ENCODE measurements at places on chromosomes 16 and 17.

DNA sequence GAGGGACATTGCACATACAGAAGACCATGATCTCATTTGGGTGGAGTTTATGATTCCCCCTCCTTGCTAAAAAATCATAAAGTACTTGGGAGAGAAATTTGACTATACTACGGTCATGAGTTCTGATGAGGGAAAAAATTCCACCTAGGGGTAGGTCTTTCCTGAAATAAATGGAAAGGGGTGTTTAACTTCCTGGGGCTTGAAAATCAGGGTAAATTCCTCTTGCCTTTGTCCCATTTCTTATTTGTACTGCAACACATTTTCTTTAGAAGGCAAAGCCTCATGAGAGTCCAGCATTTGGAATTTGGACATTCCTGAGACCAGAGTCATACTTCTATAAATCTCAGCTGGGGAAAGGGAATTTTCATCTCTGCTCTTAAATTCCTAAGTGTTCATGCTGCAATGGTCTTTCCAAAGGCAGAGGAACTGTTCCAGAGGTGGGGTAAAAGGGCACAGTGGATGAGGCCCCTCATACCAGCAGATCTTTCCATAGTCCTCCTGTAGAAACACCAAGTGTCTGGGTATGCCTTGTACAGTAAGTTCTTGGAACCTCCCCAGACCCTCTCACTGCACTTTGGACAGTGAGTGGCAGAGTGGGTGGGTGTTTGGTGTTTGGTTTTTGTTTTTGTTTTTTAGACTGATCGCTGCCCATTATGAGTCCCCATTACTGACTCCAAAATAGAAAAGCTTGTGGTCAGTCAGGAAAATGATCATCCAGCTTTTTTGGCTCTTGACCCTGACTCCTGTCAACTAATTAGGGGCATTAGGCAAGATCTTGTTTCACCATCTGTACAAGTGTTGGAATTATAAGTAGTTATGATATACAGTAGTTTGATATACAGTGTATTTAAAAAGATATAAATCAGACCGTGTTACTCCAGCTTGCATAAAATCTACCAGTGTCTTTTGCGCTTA lies 6.0 kb downstream of the LYRM1 start:
- DNase-seq, result no peak

GRCh38 chr16:6964679-6965078 lies 368.0 kb upstream of the RBFOX1 start:
- no peak for DNase-seq

GRCh38 chr16:14562691-14563491 lies 67.2 kb downstream of the PARN start:
- no peak for DNase-seq

DNA sequence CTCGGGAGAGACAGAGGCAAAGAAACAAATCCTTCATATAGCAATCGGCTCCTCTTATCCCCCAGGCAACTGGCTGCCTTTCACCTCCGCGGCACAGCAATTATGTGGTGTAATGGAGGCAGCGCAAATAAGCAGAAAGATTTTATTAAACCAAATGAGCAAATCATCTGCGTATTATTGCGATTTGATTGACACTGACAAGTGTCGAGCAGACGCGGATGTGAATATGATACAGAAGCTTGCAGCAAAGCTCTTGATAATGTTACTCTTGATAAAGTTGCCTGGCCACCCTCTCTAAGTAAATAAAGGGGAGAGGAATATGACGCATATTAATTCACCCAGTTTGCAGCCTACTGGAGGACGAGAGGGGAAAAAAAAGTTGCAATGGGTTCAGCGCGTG lies 26.5 kb upstream of the AKTIP start:
- no peak for DNase-seq

- no peak for DNase-seq
These were observed 92.2 kb upstream of the CIBAR2 start for GRCh38 chr16:85204242-85205010.

GRCh38 chr17:66549311-66549704 lies 246.9 kb downstream of the PRKCA start:
- no peak for DNase-seq

- DNase-seq, result no peak
These were observed 52.5 kb upstream of the WSB1 start for GRCh38 chr17:27241346-27241946.

DNA sequence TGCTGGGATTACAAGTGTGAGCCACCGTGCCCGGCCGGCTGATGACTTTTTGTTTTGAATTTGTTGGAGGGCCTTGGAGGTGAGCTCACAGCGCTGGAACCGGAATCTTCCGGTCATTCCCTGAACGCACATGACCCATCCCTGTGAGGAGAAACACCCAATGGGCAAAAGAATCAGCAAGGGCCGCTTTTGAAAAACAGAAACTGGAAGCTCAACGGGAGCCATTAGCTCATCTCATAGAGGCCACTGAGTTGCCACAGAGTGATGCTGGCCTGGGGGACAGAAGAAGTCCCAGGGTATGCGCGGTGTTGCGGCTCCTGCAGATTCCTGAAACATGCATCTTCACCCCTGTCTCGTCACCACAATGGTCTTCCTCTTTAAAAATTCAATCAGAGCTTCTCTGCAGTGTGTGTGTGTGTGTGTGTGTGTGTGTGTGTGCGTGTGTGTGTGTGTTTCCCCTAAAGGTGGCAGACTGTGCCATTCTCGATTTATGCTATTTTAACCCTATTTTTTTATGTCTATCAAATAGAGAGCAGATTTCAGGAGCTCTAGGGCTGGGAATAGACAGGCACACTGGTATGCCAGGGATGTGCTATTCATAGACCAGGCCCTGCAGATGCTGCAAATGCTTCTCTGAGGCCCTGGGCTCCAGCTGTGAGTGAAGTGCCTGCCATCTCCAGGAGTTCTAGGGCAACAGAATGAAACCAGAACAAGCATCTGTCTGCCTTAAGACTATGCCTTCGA lies 68.3 kb downstream of the MARCHF10 start:
- no peak for DNase-seq

GRCh38 chr16:87527055-87527724 lies 34.4 kb upstream of the ZCCHC14 start:
- no peak for DNase-seq

DNA sequence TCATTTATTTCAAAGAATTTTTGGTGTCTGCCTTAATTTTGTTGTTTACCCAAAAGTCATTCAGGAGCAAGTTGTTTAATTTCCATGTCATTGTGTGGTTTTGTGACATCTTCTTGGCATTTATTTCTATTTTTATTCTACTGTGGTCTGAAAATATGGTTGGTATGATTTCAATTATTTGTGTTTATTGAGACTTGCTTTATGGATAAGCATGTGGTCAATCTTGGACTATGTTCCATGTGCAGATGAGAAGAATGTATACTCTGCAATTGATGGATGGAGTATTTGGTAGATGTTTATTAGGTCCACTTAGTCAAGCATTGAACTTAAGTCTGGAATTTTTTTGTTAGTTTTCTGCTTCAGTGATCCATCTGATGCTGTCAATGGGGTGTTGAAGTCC lies 383.0 kb downstream of the PMP22 start:
- no peak for DNase-seq

DNA sequence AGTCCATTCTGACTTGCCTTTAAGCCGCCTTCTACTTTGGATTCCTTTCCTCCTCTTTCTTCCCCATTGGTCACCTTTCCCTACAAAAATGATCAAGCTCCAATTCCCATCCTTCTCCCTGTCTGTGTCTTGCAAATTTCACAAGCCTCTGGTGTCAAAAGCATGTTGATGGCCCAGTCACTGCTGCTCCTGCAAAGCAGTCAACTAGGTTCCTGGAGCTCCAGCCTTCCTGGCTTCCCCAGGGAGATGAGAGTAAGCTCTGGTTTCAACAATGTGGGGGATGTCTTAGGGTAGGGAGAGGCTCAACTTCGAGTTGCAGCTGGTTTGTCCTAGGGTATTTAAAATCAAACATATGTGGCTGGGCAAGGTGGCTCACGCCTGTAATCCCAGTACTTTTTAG lies 36.1 kb upstream of the HELZ start:
- DNase-seq, result no peak

DNA sequence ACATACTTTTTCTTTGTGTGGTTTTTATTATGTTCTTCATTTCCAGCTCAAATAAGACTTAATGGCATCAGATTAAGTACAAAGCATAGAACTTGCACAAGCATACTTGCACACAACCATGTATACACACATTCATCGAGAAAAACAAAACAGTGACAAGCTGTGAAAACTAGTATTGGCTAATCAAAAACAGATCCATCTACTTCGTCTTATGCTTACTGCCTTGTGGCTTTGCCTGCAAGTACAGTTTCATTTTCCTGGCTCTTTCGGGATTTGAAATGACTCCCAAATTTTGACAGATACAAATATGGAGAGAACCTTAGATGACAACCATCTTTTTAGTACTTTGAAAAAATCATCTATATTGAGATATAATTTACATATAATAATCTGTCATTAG lies 338.3 kb downstream of the BCAS3 start:
- no peak for DNase-seq

DNA sequence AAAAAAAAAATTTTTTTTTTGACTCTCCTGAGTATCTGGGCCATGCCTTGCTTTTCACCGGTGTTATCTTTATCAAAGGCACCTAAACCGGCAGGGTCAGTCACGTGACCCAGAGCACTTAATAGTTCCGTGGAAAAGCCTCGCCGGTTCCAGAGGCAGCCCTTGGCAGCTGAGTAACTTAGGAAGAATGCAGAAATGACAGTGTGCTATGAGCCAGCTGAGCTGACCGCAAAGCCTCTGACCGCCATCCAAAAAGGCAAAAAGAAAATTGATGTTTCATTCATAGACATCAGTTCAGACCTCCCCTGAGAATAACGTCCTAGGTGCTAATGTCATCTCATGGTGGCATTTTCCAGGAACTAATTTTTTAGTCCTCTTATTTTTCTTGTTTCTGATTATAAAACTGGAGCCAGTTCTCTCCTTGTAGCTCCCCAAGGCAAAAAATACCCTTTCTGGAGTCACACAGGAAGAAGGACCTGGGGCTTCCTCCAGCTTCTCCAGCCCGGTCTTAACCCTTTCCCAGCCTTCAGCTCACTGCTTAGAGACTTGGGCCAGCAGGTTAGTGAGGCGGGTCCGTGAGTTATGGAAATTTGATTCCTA lies 122.6 kb downstream of the SOCS1 start:
- DNase-seq, result no peak

GRCh38 chr17:64978138-64978537 lies 58.9 kb upstream of the LRRC37A3 start:
- DNase-seq, result no peak

- no peak for DNase-seq
These were observed 92.1 kb upstream of the GSE1 start for GRCh38 chr16:85520853-85521521.

GRCh38 chr17:44023545-44024270 lies 8.9 kb upstream of the TMEM101 start:
- no peak for DNase-seq

- no peak for DNase-seq
These were observed 6.4 kb downstream of the ATP1B2 start for GRCh38 chr17:7656958-7657609.

GRCh38 chr16:79691007-79691406 lies 90.5 kb upstream of the MAF start:
- DNase-seq, result no peak

GRCh38 chr16:28187595-28188004 lies 24.2 kb downstream of the XPO6 start:
- no peak for DNase-seq

- DNase-seq, result no peak
These were observed 255.6 kb upstream of the SDK2 start for GRCh38 chr17:73899839-73900238.

DNA sequence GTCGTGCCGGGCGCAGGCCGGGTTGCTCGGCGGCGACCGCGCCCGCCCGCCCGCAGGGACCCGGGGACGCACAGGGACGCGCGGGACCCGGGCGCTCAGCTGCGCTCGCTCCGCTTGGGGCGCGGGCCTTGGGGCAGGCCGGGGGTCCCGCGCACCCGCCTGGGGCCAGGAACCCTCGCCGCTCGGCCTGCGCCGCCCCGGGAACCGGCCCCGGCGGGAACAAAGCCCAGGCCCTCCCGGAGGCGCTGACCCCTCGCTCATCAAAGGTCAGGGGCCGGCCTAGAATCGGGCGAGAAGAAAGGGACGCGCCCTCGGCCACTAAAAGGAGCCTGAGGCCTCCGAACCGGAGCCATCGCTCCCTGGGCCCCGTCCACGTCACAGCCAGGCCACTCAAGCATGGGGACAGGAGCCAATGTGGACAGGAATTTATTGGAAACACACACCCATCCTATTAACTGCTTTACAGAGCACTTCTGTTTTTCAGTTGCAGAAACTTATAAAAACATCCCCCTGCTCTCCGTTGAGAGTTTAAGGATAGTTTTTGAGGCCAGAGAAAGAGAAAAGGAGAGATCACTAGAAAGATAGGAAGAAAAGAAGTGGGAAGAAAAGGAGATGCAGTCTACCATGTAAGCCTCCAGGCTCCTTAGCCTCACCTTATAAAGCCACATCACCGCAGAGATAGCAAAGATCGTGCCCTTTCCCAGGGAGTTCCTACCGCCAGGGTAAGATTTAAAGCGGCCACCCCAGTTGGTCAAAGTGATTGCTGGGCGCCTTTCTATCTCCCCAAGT lies 558 bp upstream of the ZFHX3 start:
- no peak for DNase-seq

DNA sequence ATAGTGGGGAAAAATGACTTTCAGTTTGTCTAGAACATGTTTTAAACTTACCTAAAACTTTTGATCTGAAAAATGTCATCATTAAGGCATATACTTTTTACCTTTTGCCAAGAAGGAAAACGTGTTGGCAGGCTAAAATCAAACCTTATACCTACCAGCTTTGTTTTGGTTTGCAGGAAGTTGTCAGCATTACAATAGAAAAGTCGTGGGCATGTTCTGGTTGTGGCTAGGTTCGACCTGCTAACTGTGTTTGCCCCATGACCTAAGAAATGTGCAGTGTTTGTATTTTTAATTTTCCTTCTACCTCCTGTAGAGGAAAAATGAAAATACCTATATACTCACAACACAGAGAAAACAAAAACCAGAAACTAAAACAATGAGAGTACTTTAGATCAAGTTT lies 13.0 kb downstream of the SKAP1 start:
- DNase-seq, result no peak

- no peak for DNase-seq
These were observed 196.7 kb downstream of the CDH11 start for GRCh38 chr16:64925166-64925565.

DNA sequence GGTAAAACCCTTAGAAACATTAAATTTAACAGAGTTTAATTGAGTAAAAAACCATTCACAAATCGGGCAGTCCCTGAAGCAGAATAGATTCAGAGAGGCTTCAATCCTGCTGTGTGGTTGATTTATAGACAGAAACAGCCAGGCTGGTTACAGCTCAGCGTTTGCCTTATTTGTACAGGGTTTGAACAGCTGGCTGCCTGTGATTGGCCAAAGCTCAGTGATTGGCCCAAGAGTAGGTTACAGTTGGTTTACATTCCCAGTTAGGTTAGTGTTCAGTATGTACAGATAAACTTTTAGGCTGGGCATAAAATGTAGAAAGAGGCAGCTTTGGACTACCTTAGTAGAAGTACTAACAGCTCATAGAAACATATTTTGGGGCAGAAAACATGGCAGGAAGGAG lies 210.4 kb upstream of the ELAC2 start:
- no peak for DNase-seq
